ENCODE measurements at places on chromosomes 7 and 10.

DNA sequence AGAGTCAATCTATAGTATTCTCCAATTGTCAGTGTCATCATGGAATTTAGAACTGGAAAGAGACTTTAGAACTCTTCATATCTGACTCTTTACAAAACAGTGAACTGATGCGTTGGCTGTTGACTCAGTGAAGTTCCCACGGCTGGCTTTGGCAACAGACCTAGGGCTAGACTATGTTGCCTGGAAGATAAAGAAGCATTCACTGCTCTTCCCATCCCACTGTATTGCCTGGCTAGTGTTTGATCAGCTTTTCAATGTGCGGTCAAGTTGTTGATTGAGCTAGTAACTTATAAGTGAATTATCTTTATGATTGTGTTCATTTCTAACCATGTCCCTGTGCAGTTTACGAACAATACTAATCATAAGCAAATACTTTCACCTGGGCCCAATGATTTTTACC lies 365.7 kb upstream of the LRGUK start:
- DNase-seq = no peak

GRCh38 chr7:29598613-29599012 lies 35.0 kb downstream of the PRR15 start:
- no peak for DNase-seq

- no peak for DNase-seq
Observed at GRCh38 chr10:129784291-129784690, 179.8 kb downstream of the EBF3 start.

GRCh38 chr7:27944643-27945042 lies 204.7 kb downstream of the TAX1BP1 start:
- no peak for DNase-seq

DNA sequence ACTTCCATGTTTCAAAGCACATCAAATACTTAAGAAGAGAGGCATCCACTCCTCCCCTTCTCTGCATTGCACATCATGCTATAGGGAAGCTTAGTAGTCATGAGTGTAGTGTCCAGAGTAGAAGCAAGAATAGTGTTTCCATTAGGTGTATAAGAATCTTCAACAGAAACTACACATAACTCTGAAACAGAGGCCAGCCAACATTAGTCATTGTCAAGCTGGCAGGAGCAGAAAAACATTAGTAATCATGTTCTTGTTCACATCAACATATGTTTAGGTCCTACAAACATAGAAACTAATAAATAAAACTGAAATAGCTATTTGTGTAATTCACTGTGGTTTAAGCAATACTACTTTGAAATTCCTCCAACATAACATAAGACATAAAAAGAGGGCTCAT lies 370.2 kb downstream of the PPP1R3A start:
- no peak for DNase-seq

- DNase-seq = no peak
Observed at GRCh38 chr10:114257498-114257897, 18.4 kb downstream of the VWA2 start.

- no peak for DNase-seq
Observed at GRCh38 chr7:127021019-127021738, 231.6 kb downstream of the GRM8 start.

GRCh38 chr10:103983367-103983911 lies 16.5 kb downstream of the SLK start:
- DNase-seq = no peak

DNA sequence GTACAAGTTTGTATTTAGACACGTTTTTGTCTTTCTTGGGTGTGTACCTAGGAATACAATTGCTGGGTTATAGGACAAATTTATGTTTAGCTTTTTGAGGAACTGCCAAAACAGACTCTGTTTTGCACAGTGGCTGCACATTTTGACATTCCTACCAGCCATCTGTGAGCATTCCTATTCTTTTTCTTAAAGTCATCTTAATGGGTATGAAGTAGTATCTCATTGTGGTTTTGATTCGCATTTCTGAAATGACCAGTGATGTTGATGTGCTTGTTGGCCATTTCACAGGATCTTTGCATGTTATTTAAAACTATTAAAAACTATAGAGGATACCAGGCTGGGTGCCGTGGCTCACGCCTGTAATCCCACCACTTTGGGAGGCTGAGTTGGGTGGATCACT lies 32.6 kb upstream of the IL15RA start:
- DNase-seq = no peak

GRCh38 chr7:5334671-5335070 lies 51.9 kb downstream of the SLC29A4 start:
- no peak for DNase-seq
